ENCODE measurements at places on chromosomes 2 and 18.
A peak's percentile ranks its signal among the peaks of the same experiment; 100 is the strongest.

DNA sequence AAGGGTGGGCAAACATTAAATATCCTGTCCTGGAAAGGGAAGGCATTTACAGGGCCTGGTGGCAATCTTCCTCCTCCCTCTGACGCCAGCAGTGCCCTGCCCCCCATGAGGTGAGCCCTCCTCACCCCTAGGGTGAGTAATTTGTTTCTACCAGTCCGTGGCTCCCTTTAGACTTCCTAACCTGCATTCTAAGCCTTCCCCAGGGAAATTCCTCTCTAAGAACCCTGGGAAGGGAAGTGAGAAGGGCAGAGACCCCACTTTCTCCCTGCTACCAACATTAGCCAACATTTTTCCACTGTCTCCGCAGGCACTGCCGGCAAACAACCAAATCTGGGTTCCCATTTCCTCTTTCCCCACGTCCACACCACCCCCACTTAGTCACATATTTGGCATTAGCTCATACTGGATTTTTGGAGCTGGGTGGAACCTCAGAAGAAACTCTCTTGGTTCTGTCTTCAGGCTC is 69.3 kb downstream of the NRP2 start:
- no peak for DNase-seq

DNA sequence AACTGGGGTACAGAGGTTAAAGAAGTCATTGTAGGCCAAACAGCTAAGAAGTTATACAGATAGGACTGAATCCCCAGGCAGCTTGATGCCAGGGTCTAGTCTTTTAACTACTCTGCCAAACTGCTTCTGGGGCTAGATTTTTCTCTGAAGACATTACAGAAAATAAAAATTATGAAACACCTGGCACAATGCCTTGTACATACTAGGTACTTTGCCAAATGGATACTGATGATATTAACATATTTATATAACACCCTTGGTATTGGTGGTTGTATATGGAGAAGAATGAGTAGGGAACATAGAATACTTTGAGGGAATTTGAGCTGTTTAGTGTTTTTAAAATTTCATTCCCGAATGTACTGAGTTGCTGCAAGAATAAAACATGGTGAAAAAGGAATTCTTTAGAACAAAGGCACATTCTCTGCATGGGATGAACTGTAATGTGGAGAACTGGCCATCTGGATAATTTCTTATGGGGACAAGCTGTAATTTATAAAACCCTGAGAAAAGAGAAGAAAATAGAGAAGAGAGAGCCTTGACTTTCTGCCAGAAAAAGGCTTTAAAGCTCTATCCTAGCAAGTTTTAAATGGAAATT is 210.9 kb upstream of the TMEM200C start:
- no peak for DNase-seq

GRCh38 chr18:33472509-33472908 is 32.0 kb upstream of the CCDC178 start:
- no peak for DNase-seq

DNA sequence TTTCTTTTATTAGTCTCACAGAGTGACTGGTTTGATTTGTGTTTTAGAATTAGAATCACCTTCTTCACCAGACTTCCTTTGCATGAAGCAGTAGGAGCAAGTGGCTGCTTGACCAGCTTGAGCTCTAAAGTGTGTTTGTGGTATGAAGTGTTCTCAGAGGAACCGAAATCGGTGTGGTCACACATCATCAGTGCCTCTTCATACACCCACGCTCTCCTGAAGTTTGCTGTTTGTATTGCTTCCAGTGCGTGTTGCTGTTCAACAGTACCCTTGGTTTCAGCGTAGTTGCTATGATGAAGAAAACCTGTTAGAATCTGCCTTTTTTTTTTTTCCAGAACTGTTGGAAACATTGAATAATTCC is 77.9 kb downstream of the LIMS1 start:
- peak; percentile 88 for DNase-seq

- no peak for DNase-seq
Measured at GRCh38 chr2:74063486-74063885, 78.8 kb downstream of the TET3 start.

DNA sequence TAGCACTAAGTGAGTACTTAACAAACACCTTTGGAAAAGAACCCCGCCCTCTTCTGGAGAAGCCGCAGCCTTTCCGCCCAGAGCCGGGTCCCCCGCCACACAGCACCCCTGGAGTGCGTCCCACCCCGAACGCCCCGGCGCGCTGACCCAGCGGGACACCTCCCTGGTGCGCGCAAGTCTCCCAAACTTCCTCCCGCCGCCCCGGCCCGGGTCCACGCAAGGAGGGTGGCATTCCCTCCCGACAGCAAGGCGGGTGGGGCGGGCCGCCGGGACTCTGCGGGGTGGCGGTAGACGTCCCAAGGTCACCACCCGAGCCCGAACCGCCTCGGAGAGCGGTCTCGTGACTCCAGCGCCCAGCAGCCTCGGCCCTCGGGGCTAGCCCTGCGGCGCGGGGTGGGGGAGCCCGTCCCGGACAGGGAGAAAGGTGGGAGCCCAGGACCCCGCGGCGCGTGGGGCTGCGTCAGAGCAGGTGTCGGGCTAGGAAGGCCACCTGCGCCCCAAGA is 598 bp downstream of the CCDC93 start:
- no peak for DNase-seq

DNA sequence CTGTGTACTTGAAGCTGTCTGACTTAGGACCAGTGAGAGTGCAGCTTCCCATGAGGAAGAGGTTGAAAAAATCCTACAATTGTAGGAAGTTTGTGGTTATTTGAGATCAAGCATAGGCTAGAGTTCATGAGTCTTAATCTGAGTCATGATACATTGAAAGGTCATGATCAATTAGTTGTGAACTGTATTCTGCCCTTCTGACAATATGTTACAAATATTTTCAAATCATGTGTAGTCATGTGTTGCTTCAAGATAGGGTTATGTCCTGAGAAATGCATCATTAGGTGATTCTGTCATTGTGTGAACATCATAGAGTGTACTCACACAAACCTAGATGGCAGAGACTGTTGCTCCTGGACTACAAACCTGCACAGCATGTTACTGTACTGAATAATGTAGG is 68.4 kb upstream of the MFF start:
- DNase-seq = no peak

GRCh38 chr2:217289907-217290280 is 430.0 kb upstream of the TNP1 start:
- DNase-seq = no peak

- DNase-seq = no peak
Measured at GRCh38 chr18:56161566-56162260, 476.7 kb downstream of the TXNL1 start.

DNA sequence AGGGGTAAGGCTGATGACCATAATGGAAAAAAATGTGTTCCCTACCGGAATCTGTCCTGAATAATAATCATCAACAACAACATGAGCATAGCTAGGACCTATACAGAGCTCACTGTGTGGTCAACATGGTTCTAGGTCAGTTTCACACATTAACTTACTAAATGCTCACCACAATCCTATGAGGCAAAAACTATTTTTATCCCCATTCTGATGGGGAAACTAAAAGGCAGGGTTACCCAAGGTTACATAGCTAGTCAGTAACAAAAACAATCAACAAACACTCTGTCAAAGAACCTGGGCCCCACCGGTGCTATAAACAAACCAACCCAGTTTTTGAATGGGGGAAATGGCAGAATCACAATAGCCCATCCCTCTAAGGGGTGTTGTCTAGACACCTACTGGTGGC is 40.1 kb downstream of the AOX1 start:
- no peak for DNase-seq

GRCh38 chr18:13390711-13391110 is 172.2 kb downstream of the LDLRAD4 start:
- DNase-seq = no peak

DNA sequence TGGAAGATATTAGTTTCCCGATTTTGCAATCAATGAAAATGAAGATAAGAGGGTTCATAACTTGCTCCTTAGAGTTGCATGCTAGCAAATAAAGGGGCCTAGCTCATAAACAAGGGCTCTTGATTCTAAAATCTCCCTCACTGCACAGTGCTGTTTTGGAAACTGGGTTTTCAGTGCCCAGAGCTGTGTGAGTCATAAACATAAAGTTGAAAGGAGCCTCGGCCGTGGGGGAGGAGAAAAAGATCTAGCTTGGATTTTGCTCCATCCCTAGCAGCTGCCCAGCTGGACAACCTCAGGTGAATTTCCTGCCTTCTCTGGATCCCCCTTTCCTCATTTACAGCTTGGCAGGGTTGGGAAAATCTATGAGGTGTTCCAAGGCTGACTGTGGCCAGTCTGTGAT is 42.5 kb downstream of the LYPD1 start:
- no peak for DNase-seq

GRCh38 chr18:78822171-78822948 is 157.3 kb upstream of the SALL3 start:
- no peak for DNase-seq

GRCh38 chr2:26612522-26613240 is 28.5 kb downstream of the CIB4 start:
- DNase-seq = no peak

- no peak for DNase-seq
Measured at GRCh38 chr2:133885847-133886246, 317.6 kb upstream of the NCKAP5 start.

GRCh38 chr2:46942143-46942526 is 26.5 kb upstream of the MCFD2 start:
- peak; percentile 84 for DNase-seq

DNA sequence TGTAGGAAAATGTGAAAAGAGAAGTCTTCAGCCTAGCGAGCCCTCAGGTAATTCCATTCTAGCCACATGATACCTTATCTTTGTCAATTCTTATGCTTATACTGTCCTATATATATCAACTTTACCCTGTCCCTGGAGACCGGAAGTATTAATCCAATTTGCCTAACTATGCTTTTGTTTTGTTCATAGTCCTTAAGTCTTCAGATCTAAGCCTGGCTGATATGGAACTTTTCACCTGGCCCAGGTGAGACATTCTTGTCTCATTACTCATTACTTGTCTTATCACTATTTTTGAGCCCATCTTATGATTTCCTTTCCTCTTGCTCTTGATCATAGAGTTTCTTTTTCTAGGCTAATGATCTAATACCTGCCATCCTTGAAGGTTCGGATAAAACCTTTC is 194.1 kb upstream of the FANCL start:
- DNase-seq = no peak

GRCh38 chr2:234968631-234969305 is 17.0 kb downstream of the SH3BP4 start:
- DNase-seq = no peak

DNA sequence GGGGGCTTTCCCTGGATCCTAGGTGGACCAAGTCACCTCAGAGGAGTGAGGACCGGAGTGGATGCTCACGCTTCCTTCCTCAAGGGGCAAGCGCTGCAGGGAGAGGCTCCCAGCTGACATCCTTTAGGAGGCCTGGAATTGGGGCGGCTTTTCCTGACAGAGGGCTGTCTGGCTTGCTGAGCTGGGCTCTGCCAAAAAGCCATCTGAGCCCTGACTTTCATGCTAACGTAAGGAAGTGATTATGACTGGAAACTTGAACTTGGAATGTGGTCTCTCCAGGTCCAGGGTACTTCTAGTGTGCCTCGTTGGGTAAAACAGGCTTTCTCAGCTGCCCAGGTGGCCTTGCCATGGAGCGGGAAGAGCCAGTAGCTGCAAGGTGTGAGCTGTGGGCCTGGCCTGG is 268.3 kb upstream of the SPRED2 start:
- no peak for DNase-seq

- no peak for DNase-seq
Measured at GRCh38 chr18:78542204-78542603, 437.4 kb upstream of the SALL3 start.

DNA sequence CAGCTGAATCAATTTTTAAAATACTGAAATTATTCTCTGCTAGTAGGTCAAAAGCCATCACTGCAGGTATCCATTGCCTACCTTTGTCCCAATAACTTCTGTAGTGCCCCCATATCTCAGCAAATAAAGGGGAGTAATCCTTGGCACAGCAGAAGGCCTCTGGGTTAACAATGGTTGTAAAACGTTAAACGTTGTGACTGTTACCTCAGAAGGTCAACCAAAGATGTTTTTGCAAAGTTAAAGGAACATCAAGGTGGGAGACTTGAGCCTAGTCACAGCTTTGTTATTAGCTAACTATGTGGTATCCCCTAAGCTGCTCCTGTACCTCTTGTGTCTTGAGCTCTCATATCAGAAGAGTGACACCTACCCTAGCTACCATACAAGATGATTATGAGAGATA is 60.5 kb downstream of the COX7A2L start:
- DNase-seq = no peak

GRCh38 chr2:240951045-240951594 is 45.0 kb downstream of the CROCC2 start:
- no peak for DNase-seq

- DNase-seq = no peak
Measured at GRCh38 chr18:51150113-51150700, 47.3 kb downstream of the MEX3C start.

- DNase-seq = no peak
Measured at GRCh38 chr2:69214898-69215297, 172.1 kb downstream of the GFPT1 start.

DNA sequence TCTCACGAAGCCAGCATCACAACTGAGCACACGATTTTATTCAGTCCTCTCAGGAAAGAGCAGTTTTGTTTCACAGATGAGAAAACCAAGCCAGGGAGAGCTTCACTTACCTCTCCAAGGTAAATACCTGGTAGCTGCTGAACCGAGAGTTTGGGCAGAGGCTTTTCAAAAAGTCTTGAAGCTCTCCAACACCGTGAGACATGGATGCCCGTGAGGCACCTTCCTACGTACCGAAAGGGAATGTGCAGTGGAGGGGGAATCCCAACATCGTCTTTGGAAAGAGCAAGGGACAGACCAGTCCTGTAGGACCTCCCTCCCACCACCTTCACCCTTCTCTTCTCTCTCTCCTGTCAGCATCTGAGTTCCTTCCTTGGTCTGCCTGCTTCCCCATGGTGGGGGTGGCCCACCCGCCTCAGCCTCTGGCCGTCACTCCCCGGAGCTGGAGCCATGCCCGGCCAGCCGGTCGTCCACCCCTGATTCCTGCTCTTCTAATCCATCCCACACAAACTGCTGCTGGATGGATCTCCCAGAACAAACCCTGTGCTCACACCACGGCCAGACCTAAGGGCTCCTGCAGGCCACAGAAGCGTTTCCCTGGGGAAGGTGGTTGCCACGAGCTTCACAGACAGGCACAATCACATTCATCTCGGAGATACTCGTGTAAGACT is 97.3 kb upstream of the SNTG2 start:
- DNase-seq = no peak

DNA sequence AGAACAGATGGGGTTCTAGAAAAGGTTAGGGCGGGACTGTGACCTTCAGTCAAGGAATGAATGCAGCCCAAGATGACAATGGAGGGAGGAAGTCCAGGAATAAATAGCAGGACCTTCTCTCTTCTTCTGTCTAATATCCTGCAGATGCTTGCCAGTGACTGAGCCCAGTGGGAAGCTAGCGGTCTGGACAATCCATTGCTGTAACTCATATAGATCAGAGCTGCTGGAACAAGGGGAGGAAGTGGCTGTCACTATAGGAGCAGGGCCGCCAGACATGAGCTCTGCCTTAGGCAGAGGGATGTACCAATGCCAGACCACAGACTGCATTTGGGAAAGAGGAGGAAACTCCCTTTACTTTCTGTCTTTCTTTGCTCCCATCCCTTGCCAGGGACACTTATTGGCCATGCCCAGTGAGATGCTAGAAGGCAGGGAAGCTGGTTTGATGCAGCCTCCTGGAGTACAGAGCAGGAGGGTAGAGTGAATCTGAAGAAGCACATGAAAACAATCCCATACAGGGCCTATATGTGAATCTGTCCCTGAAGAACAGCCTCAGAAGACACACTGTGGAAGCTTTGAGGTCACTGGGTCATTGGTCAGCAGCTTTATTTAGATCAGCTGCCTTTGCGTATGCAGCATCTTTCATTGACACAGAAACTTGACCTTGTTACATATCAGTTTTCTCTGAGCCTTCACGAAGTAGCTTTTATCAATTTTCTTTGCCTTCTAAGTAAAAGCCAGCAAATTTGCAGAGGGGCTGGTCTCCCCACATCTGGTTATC is 65.4 kb downstream of the CCDC85A start:
- no peak for DNase-seq

All from B cell (primary cell).